ENCODE measurements at places on chromosomes 11 and 22.

- no peak for DNase-seq
Measured at GRCh38 chr11:86202013-86202336, 42.6 kb upstream of the EED start.

GRCh38 chr11:71311928-71312510, 59.6 kb upstream of the SHANK2 start:
- no peak for DNase-seq

GRCh38 chr11:2088746-2089535, 50.2 kb downstream of the IGF2 start:
- no peak for DNase-seq

GRCh38 chr22:41966607-41967240, 2.5 kb upstream of the SEPTIN3 start:
- no peak for DNase-seq

GRCh38 chr11:41784513-41785335, 325.3 kb upstream of the LRRC4C start:
- DNase-seq: no peak

DNA sequence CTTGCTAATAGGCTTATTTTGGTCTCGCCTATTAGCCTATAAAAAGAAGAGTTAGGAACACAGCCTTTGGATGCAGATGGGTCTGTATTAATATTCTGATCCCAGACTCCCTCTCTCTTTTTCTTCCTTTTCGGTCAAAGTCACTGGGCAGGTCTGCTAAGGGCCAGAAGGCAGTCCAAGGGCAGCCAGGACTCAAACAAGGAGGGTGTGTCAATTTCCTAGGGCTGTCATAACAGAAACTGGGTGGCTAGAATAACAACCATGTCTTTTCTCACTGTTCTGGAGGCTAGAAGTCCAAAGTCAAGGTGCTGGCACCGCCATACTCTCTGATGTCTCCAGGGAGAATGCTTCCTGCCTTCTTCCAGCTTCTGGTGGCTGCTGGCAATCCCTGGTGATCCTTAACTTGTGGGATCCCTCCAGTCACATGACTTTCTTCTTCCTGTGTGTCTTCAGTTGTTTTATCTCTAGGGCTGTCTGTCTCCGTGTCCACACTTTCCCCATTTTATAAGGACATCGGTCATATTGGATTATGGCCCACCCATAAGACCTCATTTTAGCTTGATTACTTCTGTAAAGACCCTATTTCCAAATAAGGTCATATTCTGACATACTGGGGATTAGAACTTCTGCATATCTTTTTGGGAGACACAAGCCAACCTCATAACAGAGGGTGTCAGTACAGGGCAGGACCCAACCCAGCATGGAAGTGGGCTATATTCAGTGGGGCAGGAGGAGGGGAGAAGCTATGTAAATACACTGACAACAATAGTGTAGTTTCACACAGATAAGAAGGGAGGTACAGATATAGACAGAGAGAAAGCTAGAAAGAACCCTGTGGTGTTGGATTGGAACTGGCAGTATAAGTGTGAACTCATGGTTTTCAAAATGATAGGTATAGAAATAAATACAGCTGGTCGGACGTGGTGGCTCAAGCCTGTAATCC, 5.9 kb upstream of the CSF2RB start:
- no peak for DNase-seq

DNA sequence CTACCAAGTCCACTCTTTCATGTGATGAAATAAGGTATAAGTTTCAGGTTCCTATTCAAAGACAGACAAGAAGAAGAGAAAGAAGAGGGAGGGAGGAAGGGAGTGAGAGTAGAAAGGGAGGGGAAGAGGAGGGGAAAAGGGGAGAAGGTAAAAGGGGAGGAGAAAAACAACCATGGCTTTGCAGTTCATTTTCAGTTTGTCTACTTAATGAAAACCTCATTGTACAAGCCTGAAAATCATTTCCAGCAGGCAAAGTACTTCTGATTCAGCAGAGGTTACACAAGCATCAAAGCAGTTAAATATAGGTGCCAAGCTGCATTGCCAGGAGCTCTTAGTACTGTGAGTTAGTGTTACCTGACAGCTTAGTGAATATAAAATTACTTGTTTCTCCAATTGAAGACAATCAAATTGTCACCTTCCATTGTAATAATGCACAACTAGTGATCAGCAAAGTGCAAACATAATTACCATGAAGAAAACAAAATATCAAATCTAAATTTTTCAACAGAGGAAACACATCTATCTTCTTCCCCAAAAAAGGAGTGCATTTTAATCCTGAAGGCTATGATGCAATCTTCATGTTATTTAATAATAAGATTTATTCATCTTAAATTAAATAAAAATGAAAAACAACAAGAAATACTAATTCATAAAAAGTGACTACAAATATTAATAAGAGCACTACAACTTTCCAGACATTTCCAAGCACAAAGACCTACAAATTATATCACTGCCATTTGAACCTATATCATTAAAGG, 8.2 kb downstream of the SOX6 start:
- DNase-seq: no peak

DNA sequence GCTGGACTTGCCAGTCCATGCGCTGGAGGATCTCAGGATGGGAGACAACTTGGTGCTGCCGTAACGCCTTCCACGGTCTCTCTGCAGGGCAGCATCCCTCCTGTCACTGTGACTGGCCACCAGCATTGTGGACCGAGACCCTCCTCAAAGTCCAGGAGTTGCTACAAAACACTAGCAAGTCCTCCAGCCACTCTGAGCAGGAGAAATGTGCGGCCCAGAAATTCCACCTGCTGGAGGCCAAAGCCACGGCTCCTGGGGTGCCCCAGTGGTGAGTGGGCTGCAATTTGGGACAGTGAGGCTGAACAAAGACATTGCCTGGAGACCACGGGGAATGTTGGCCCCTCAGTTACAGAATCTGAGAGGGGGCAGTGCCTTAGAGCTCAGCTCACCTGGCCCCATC, 6.9 kb upstream of the DSCAML1 start:
- no peak for DNase-seq

GRCh38 chr11:61115498-61116224, 13.4 kb downstream of the CD5 start:
- no peak for DNase-seq

DNA sequence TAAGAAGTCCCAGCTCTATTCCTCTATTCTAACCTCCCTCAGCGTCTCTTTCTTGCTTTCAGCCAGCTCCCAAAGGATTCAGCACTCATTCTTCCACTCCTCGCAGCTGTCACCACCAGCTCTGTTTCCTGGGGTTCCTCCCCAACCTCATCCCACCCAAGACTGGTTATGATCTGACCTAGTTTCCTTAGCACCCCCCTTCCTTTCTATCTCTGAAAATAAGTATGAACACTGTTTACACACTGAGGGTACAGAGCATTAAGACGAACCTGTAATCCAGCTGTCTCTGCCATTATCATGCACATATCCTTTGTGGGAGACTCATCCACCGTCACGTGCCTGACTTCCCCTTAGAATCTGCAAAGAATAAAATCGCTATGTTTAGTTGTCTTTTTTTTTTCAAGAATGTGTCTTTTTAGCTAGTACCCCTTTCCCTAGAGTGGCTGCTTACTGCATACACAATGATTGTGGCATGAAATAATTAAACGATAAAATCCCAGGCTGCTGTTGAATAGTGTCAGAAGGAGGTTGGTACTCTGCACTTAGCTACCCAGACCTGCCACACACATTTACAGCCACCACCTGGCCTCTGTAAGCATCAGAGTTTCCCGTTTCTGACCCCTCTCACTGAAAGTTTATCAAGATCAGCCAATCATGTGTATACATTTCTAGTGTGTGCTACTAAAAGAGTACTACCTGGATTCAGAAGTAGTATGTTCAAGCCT, 26.9 kb upstream of the CSTF3 start:
- DNase-seq: no peak

DNA sequence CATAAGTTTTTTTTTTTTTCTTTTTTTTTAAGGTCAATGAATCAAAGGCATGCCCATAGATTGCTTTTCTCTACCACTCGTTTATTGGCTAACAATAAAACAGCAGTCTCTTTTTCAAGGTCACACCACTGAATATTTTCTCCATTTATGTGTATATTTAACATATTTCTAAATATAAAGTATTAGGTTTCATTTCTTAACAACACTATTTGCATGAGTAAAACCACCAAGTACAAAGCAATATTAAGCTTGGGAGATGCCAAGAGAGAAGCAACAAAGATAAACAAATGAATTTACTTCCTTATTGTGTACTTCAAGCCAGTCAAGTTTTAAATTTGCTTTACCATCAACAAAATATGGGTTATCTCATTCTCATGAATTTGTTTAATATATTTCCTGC, 708.9 kb upstream of the CCDC179 start:
- no peak for DNase-seq

GRCh38 chr22:27348634-27349033, 452.9 kb downstream of the MN1 start:
- no peak for DNase-seq

DNA sequence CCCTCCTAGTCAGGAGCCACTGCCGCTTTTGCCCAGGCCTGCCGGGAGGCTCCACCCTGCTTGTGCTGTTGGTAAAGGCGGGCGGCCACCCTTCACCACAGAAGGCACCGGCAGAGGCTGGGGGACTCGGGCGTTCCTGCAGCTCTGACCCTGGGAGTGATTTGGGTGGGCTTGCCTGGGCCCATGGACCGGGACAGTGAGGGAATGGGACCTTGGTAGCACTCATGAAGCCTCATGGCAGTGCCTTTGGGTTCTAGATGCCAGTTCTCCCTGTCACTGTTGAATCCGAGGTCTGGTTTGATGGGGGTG, 4.4 kb downstream of the TPCN2 start:
- no peak for DNase-seq

- no peak for DNase-seq
Measured at GRCh38 chr11:63888170-63889086, 28.5 kb downstream of the RCOR2 start.

- DNase-seq: no peak
Measured at GRCh38 chr11:63551091-63551888, 11.9 kb downstream of the PLAAT2 start.

- no peak for DNase-seq
Measured at GRCh38 chr11:10026514-10026913, 267.5 kb downstream of the SBF2 start.

- DNase-seq: no peak
Measured at GRCh38 chr11:26677566-26677965, 44.3 kb downstream of the SLC5A12 start.

GRCh38 chr11:97990162-97990920, 1030.4 kb upstream of the CNTN5 start:
- DNase-seq: no peak

GRCh38 chr11:64911142-64911541, 5.9 kb downstream of the ATG2A start:
- DNase-seq: no peak

DNA sequence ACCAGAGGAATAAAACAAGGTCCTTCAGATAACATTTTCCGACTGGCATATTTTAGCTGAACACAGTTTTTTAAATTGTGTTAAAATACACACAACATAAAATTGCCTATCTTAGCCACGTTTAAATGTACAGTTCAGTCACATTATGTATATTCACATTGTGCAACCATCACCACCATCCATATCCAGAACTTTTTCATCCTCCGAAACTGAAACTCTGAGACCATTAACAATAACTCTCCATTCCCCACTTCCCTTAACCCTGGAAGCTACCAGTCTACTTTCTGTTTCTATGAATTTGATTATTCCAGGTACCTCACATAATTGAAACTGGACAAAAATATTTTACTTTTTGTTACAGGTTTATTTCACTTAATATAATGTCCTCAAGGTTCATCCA, 213.3 kb downstream of the ETS1 start:
- DNase-seq: no peak

GRCh38 chr22:48366056-48366455, 1461.6 kb downstream of the BRD1 start:
- no peak for DNase-seq

GRCh38 chr11:40273192-40273732, 1186.2 kb downstream of the LRRC4C start:
- DNase-seq: no peak

DNA sequence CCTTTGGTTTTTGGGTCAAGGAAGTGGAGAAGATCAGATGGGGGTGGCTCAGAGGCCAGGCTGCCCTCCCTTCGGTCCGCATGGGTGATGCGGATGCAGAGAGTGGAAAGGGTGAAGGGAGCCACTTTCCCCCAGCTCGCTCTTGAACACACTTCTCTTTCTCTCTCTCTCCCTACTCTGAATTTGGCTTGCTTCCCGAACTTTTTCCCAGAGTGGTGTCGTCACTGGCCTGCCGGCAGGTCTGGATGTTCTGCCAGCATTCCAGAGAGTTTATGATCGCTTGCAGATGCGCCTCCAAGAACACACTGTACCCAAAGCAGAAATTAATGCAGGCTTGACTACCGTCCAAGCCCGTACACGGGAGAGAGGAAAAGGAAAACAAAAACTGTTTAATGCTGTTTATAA, 103.2 kb downstream of the ZBTB16 start:
- DNase-seq: no peak

DNA sequence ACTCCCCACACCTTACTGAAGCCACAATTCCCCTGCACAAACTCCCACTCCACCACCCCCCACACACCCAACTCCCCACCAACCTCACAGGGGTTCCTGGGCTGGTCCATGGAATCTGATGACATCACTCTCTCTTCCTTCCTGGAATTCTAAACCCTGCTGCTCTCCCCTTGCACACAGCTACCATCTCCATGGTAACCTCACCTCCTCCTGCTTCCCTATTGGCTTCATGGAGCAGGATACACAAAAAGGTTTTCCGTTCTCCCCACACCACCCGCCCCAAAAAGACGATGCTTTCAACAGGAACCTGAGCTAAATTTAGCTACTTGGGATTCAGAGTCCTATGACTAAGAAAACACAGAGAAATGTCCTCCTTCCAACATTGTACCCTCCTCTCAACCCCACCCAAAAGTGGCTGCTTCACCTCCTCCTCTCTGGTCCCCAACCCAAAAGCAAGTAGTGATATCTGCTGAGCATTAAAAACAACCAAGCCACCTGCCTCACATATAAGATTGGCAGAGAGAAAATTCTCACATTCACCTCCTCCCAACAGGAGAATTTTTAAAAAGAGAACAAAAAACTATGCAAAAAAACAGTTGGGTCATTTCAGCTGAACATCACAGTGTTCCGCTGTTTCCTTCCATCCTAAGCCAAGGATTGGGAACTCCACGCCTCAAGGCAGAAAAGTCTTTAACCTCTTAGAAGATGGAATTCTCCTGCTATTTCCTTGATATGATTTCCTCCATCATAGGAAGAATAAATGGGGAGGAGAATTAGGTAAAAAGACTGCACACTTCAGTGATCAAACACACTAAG, 66.9 kb downstream of the RBFOX2 start:
- peak; percentile 79 for DNase-seq

DNA sequence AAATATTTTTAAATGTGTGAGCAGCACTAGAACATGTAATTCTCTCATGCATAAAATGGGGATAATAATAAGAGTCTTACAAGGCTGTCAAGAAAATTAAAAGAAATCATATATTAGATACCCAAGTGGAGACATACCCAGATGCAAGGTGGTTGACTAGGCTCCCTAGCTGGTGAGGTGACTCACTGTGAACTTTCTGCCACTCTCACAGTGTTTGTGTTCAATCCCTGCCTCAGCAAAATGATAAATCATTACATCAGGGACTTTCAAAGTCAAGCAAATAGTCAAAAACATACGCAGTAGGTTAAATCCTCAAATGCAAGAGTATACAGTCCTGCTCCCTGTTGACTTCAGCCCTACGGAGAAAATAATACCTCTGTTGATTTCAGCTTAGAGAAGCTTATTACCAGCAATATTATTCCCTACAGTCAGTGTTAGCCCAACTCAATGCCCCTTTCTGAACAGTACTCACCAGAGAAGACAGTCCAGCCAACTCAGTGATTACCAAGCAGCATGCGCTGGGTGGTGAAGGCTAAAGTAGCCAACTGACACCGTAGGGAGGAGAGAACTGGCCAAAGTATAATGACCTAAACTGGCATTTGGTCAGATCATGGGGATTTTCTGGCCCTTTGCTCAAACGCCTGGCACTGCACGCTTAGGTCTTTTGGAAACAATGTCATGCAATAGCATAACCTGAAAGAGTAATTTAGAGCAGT, 73.1 kb upstream of the BARX2 start:
- no peak for DNase-seq

Measured in neuronal stem cell (in vitro differentiated cells).